Left ventricle myocardium inferior (tissue), 1 donor: ENCODE measurements at places on chromosomes 4 and X. TPM values are rescaled to one million over a fixed set of nuclear protein-coding genes. Genes with fewer than 3 reads are reported as not detected.

DNA sequence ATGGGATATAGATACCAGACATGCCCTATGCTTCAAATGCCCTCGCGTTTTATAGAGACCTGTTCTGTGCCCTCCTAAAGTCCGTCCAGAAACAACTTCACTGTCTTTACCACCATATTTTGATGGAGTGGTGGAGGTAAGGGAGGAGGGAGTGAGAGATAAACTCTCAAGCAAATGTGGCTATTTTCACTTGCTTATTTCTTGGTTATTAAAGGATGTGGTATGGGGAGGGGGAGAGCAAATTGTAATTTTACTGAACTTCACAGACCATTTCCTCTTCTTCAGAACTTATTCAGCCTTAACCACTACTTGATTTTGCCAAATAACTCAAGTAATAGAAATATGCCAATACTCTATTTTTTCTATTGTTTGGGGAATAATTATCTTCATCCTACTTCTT is 31.5 kb downstream of the GPR174 start:
- no peak for DNase-seq

The SUPT20HL1 gene
- total RNA-seq = not detected

The UGT2A1 gene
- not detected for total RNA-seq

The NOX1 gene
- total RNA-seq = not detected

DNA sequence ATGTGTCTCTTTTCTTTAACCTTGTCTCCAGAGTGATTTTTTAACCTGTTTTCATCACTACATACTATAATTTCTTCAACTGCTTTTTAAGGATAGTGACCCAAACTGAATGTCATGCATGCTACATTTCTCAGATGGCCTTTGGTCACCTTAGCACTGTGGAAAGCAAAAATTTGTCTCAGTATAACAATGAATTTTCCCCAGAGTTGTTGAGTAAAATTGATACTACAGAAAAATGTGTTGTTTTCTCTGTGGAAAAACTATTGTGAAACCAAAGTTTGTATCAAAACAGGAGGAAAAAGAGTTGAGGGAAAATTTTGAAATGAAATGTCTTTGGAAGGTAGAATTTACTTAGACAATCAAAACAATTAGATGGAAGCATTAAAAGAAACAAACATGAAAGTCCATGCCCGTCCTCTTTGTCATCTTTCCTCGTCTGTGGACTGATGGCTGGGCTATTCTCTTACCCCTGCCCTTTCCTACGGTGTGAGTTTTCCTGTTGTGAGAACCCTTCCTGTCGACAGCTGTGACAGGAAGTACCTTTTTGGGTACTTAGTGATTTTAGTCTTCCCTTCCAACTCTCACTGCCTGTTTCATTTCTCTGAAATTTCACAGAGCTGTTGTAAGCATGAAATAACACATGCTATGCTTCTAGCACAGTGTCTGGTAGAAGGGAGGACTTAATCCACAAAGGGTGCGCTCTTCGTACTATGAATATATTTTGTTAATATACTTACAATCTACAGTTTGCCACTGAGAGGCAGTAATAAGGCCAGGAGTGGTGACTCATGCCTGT is 50.8 kb downstream of the LRP2BP start:
- DNase-seq = no peak

DNA sequence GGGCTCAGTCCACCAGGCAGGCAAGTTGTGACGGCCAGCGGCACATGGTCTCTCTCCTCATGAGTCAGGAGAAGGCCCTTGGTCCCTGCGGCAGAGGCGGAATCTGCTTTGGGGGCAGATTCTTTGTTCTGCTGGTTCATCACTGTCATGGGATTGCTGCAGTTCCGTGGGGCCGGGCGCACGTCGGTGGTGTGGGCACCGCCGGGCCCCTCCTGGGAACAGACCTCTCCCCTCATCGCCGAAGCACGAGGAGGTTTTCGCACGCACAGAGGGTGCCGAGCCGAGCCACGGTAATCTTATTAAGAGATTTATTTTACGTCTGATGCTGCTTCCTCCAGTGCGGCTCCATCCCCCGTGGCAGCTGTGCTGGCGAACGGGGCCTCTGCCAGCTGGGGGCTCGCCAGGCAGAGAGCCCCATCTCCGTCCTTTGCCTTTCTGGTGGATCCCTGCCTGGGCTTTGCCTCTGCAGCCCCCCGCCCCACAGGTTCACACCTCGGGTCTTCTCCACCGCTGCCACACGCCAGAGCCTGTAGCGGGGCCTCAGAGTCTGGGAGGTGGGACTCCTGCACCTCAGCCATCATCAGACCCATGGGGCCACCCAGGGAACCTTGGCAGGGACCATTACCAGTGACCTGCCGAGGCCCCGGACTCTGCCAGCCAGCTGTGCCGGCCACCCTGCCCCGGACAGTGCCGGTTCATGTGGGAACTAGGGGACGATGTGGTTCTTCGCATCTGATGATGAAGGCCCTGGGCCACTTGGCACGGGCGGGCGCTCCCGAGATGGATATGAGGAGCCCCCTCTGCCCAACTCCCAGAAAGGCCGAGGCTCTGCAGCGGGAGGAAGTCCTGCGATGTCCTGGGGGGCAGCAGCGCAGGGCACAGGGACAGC is 86.7 kb upstream of the NKX1-1 start:
- DNase-seq = no peak

- DNase-seq = no peak
Measured at GRCh38 chr4:67712000-67712625, 11.2 kb upstream of the UBA6 start.

GRCh38 chr4:33085709-33086108 is 2365.5 kb downstream of the PCDH7 start:
- DNase-seq = no peak

- DNase-seq = no peak
Measured at GRCh38 chrX:134732676-134733075, 74.4 kb upstream of the PLAC1 start.

DNA sequence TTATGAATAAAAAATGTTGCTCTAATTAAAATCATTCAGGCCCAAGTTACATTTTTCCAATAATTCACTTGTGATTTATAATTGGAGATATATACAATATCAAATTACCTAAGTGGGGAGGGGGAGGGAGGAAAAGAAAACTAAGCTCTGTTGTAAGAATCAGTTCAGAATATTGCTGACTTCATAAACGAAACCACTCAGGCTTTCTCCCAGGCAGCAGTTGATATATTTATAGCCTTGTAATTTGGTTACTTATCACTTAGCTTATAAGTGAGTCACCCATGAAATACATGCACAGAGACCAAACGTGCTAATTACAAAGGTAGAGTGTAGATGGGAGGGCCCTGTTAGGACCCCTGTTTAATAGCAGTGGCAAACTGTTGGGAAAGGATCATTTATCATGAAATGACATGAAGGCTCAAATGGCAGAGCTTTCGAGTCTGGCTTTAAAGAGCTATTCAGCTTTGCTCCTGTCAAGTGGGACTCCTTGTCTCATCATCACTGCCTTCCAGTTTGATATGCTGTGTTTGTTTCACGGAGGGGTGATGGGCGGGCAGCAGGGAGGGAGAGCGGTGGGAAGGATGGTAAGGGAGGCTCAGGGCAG is 105.6 kb upstream of the PGRMC2 start:
- DNase-seq = no peak

- DNase-seq = no peak
Measured at GRCh38 chrX:50606300-50606950, 135.8 kb upstream of the DGKK start.

- no peak for DNase-seq
Measured at GRCh38 chr4:122836941-122837340, 10.3 kb downstream of the FGF2 start.

- no peak for DNase-seq
Measured at GRCh38 chr4:40253906-40254305, 57.1 kb downstream of the RHOH start.

GRCh38 chr4:39978904-39979303 is 1.2 kb upstream of the PDS5A start:
- DNase-seq = no peak

DNA sequence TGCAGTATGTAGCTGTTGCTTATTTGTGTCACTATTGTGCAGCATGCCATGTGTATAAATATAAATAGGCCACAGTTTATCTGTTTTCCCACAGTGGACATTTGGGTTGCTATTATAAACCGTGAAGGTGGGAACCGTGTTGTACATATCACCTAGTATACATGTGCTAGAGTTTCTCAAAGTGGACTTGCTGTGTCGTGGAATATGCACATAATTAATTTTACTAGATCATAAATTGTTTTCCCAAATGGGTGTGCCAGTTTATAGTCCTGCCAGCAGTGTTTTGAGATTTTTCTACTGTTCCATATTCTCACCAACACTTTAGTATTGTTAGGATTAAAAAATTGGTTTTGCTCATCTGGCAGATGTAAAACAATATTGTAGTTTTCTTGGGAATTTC is 38.5 kb downstream of the PRIMPOL start:
- DNase-seq = no peak

GRCh38 chr4:111678908-111679307 is 466.3 kb upstream of the FAM241A start:
- no peak for DNase-seq

DNA sequence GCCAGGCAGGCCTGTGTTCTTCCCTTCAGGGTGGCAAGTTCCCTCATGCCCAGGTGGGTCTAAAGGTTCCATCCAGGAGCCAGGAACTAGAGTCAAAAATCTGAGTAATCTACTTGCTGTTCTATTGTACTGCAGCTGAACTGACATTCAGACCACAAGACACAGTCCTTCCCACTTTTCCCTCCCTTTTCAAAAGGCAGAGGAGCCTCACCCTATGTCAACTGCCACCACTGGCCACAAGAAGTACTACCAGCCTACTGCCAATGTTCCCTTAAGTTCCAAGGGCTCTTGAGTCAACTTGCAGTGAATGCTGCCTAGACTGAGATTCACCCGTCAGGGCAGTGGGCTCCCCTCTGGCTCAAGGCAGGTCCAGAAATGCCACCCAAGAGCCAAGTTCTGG is 133.5 kb downstream of the FAM47B start:
- DNase-seq = no peak

- DNase-seq = peak; percentile 34
Measured at GRCh38 chr4:4327652-4328121, 37.6 kb downstream of the ZBTB49 start.

- DNase-seq = no peak
Measured at GRCh38 chr4:128347930-128348660, 60.5 kb upstream of the PGRMC2 start.

The BTC gene
- total RNA-seq = 0.25 TPM

- no peak for DNase-seq
Measured at GRCh38 chr4:98602270-98602669, 56.1 kb downstream of the TSPAN5 start.

- peak; percentile 18 for DNase-seq
Measured at GRCh38 chrX:47831788-47832187, 4.9 kb upstream of the ZNF81 start.

GRCh38 chr4:4837316-4837715 is 22.1 kb upstream of the MSX1 start:
- no peak for DNase-seq

The GPR50 gene
- not detected for total RNA-seq

DNA sequence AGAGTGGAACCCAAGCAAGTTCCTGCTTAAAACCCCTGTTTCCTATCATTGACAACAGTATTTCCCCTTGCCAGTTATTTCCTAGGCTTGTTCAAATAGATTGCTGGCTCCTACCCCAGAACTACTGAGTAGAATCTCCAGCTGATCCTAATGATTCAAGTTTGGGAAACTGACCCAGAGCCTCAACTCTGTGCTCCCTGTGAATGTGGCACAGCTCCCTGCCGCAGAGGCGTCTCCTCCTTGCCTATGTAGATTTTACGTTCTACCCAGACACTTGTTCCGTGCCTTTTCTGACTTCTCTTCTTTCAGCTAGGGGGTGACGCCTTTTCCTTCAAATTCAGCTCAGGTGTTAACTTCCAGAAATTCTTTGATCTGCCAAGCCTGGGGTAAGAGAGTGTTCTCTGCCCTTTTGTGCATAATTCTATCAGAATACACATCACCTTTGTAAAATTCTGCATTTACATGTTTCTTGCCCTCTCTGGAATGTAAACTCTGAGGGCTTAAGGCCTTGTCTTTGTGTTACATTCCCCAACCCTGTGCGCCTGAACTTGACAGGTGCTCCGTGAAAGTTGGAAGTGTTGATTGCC is 4.4 kb downstream of the LSM6 start:
- DNase-seq = no peak

GRCh38 chr4:47017494-47017893 is 13.9 kb upstream of the GABRB1 start:
- no peak for DNase-seq

The STPG2 gene
- total RNA-seq = not detected

GRCh38 chr4:41179498-41180195 is 34.7 kb downstream of the APBB2 start:
- no peak for DNase-seq

- no peak for DNase-seq
Measured at GRCh38 chr4:140888054-140888453, 131.9 kb upstream of the TBC1D9 start.

The ZNF182 gene
- 3.2 TPM for total RNA-seq

DNA sequence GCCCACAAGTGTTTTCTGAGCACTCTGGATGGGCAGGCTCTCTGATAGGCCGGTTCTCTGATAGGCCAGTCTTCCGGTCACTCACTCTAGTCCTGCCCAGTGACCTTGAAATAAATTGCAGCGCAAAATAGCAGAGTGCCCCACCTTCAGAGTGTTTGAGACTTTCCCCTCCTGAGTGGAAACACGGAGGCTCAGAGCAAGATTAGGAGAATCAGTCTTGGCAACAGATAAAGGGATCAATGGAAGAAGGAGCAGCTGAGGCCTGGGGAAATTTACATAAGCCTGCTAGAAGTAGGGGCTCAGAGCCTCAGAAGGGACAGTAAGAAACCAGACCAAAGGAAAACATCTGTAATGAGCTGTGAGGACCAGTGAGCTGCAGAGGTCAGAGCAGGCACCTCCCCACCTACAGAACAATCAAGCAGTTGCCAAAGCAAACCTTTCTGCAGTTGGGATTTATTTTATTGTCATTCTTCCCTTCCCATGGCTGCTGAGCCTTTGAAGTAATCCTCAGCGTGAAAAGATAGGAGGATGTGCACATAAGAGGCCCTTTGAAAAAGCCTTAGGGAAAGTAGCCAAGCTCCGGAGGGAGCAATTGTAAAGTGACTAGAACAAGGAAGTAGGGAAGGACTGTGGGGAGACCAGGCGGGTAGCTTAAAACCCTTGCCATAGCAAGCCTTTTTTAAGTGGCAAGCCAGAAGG is 89.1 kb upstream of the TSPAN5 start:
- DNase-seq = no peak

DNA sequence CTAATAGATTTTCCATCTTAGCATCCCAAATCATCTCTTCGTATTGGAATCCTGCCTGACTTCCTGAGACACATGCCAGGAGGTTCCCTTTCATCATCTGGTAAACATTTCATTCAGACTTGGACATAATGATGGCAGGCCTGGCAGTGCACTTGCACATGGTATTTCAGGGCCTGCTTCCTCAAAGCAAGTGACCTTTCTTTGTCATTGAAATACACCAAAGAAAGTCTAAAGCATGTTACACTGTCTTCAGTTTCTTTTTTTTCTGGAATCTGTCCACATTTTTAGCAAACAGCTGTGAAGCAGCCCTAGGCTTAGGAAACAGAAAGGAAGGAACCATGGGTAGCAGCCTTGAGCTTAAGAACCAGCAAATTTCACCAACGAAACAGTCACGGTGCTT is 205.9 kb upstream of the VCX start:
- no peak for DNase-seq

The ZMAT1 gene
- total RNA-seq = 5.6 TPM
